ENCODE measurements at places on chromosomes 2 and 18.

GRCh38 chr18:55219059-55219458, 259.8 kb upstream of the CCDC68 start:
- DNase-seq, result no peak

GRCh38 chr2:33340280-33340679, 136.2 kb upstream of the RASGRP3 start:
- DNase-seq, result no peak

DNA sequence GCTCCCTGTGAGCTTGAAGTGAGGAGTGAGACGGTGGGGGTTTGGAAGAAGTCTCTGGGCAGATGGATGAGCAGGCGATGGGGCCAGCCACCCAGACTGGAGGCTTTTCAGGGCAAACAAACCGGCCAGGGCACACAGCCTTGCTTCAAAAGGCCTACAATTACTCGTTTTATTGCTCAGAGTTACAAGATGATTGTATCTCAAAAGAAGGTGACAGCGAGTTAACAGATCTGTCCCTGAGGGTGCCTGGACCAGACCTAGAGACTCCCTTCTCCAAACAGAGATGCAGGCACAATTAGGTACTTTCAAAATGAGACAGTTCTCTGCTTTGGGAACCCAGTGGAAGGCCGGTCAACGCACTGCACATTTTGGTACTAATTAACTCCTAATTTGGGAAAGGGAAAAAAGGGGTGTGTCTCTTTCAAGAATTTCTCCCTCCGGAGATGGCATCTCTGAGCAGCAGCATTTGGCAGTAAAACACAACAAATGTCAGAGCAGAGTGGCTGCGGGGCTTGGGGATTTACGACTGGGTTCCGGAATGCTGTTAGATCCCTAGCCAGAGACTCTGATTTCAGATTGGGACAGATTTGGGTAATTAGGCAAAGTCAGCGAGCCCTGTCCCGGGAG, 226.7 kb downstream of the TTC32 start:
- no peak for DNase-seq

GRCh38 chr18:12765126-12765525, 62.3 kb downstream of the PSMG2 start:
- DNase-seq, result no peak

DNA sequence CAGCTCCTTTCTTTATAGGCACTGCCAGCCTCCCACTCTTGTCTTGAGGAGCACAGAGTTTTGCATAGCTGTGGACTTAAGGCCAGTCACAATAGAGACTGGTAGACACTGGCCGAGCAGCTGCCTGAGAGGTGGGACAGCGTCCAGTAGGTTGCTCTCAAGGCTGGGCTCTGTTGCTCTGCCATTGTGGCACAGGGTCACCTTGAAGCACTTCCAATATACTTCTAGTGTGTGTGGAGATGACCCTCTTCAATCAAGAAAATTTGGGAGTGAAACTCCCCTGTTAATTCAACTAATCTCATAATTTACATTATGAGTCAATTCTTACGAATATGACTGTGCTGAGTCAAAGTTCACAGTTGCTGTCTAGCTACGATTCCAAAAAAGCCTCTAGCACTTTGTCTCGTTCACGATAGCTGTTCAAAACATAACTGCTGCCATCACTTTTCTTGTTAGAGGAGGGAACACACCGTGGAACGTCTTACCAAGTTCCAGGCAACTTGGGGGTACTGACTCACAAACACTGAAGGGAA, 636.2 kb downstream of the EPHA4 start:
- no peak for DNase-seq

DNA sequence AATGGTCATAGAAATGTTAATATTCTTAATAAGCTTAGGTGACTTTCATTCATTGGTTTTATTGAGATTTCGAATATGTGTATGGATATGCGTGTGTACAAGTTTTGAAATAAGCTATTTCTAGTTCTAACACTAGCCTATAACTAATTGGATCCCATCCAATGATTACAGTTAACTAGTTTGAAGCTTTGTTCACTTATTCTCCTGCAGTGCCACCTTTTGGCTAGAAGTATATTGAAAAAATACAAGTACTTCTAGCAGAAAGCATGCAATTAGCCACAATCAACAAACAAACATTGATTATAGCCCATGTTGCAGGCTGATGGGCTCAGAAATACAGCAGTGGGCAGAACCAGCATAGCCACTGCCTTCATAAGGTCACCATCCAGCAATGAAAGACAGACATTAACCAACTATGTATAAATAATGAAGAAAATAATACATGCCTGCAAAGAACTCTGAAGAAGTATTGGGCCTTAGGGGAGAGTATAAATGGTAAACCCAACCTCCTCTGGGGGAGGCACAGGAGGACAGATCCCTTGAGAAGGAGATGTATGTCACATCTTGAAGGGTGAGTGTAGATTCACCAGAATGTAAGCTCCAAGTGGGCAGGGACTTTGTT, 5.1 kb upstream of the PIEZO2 start:
- DNase-seq, result peak; percentile 35

DNA sequence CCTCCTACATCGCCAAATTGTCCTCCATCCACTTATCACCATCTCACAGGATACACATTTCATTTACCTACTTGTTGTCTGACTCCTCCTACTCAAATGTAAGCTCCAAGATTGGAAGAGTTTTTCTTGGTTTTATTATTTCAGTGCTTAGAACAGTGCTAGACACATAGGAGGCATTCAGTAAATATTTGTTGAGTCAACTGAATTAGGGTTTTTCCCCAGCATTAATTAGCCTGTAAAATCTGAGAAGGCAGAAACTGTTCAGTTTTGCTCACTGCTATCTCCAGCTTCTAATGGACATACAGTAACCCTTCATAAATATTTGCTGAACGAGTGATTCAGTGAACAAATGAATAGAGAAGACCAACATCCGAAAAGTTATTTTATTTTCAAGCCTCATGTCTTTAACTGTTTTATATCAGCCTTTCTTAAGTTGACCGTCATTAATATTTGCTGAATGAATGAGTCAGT, 800 bp downstream of the TTC21B start:
- DNase-seq, result peak; percentile 29

DNA sequence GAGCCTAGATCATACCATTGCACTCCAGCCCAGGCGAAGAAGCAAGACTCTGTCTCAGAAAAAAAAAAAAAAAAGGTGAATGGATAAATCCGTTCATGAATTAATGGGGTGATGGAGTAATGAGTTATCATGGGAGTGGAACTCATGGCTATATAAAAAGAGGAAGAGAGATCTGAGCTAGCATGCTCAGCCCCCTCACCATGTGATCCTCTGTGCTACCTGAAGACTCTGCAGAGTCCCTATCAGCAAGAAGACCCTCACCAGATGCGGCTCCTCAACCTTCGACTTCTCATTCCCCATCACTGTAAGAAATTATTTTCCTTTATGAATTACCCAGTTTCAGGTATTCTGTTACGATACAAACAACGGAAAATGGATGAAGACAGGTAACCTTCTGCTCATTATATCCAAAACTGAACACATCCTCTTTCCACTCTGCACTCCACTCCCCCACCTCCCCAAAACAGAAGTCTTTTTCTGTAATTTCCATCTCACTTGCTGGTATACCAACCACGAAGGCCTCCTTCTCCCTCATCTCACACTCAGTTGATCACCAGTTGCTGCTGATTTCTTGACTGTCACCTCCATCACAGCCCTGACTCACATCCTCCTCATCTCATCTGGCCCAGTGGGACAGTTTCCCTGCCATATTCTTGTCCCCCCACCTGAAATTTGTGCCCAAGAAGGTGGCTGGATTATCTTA, 8.8 kb downstream of the RETREG2 start:
- no peak for DNase-seq

- no peak for DNase-seq
Measured at GRCh38 chr2:69777786-69778105, 35.8 kb downstream of the ANXA4 start.

- DNase-seq, result no peak
Measured at GRCh38 chr2:32482471-32482870, 125.6 kb downstream of the BIRC6 start.

DNA sequence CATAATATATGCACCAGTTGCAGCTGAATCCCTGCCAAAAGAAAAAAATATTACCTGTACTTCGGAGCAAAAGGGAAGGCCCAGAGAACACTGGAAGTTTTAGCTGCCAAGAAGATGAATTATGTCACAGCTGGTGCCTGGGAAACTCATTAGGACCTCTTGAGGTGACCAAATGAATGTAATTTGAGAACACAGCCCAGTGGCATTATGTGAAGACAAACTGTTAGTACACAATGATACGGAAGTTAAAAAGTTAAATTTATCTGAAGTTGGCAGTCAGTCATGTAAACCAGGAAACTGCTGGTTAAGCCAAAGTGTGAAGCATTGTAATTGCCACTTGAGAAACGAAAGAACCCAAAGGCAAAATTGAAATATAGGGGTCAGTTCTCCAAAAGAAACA, 80.7 kb downstream of the EML4 start:
- DNase-seq, result no peak

GRCh38 chr2:77520641-77521547, 1.3 kb downstream of the LRRTM4 start:
- DNase-seq, result no peak

- DNase-seq, result no peak
Measured at GRCh38 chr2:239882331-239882732, 142.8 kb downstream of the NDUFA10 start.

- no peak for DNase-seq
Measured at GRCh38 chr2:150409196-150409595, 78.3 kb downstream of the RND3 start.

- DNase-seq, result no peak
Measured at GRCh38 chr2:172647439-172647838, 88.2 kb upstream of the RAPGEF4 start.

- no peak for DNase-seq
Measured at GRCh38 chr2:196324211-196324610, 152.8 kb upstream of the STK17B start.

DNA sequence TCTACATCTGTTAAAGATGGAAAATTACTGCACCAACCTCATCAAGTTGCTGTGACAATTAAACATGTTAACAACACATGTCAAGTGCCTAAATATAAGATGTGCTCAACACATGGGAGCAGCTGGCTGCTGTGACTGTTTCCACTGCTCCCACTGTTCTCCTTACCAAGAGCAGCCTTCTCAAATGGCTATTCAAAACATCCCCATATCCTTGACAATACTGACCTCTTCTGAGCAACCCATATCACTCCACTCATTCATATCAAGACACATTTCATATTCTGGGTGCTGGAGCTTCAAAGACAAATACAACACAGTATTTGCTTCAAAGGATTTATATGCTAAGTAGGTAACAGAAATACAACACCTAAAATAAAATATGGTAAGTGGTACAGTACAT, 60.3 kb downstream of the PIAS2 start:
- no peak for DNase-seq

- no peak for DNase-seq
Measured at GRCh38 chr2:227366769-227367426, 12.2 kb downstream of the TM4SF20 start.

DNA sequence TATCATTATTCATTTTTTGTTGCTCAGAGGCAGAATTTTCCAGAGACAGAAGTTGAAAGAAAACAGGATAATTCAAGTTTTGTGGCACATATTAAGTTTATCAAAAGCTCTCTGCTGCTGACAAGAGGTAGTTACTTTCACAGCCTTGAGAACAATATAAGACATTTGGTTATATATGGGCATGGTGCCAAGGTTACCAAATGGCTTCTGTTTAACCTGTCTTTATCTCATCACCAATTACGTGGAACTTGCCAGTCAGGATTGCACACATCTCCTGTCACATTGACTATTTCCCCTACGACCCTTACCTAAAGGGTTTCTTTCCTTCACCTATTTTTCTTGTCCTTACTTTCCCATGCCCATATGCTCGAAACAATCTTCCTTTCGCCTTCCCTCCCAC, 35.9 kb downstream of the KLF7 start:
- no peak for DNase-seq

DNA sequence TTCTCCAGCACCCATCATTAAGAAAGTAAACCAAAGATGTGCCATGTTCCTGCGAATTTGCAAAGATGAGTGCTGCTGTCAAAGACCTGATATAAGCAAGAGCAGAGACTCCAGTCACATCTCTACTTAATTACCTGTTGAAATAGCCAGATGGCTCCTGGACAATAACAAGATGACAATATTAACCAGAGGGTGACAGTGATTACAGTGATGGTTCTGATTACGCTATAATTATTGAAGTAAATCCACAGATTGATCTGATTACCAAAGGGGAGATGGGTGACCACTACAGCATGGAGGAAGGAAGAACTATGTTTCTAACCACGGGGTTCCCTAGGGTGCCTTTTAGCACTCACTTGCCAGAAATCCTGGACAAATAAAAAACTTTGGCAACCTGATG, 36.5 kb upstream of the AFF3 start:
- no peak for DNase-seq

DNA sequence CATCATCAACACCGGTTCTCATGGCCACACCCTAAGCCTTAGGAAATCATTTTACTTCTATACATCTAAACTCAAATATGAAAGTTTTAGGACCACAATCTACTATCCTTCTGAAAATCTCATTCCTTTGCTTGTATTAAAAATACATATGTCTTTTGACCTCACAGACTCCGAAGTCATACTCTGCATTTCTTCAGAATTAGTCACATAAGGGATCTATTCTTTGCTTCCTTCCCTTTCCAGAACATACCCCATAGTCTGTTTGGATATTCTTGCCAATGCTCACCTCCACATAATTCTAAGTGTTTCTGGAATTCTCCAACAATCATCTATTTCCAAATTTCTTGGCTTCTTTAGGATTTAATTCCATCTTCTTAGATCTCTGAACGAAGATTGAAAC, 14.2 kb upstream of the DSG1 start:
- DNase-seq, result peak; percentile 20

- DNase-seq, result no peak
Measured at GRCh38 chr2:144524118-144525009, 4.4 kb upstream of the ZEB2 start.

- DNase-seq, result no peak
Measured at GRCh38 chr2:240782221-240782885, 37.7 kb downstream of the KIF1A start.

DNA sequence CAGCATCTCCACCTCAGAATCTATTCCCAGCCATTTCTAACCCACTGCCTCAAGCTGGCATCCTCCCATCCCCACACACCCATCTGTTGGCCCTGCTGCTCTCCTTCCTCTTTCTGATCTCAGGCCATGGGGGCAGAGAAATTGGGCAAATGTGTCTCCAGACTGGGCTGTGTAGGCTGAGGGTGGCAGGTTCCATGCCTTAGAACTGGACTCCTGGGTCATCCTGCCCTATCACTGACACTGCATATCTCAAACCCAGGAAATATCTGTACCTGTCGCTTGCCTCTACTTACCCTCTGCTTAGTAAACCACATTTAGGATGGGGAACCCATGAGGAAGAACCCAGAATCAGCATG, 1.8 kb downstream of the WNT10A start:
- DNase-seq, result no peak

- no peak for DNase-seq
Measured at GRCh38 chr2:178221556-178221955, 27.2 kb downstream of the OSBPL6 start.

DNA sequence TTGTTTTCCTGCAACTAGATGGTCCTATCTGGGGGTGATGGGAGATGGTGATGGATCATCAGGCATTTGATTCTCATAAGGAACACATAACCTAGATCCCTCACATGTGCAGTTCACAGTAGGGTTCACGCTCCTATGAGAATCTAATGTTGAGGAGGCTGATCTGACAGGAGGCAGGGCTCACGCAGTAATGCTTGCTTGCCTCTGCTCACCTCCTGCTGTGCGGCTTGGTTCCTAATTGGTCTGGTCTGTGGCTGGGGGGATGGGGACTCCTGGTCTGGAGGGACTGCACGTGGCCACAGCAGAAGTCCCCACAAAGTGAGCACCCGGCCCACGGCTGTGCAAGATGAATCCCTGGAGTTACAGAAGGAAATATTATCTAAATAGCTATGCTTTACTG, 11.3 kb downstream of the MC5R start:
- DNase-seq, result no peak

All from SW 1271 (cell line).